Stomach (tissue), 19 donors: ENCODE measurements at places on chromosomes 13 and 19. TPM values are rescaled to one million over a fixed set of nuclear protein-coding genes. Genes with fewer than 3 reads are reported as not detected.

Gene DBP
- 7.2 TPM for total RNA-seq

- H3K4me1 ChIP-seq: peaks cover 57% of the 10 kb centered on the region
- H3K36me3 ChIP-seq: peaks cover 37% of the 10 kb centered on the region
- H3K27ac ChIP-seq: peak overlapping the region; percentile 84
- peak; percentile 81 for DNase-seq
- H3K27me3 ChIP-seq: no peaks in the 10 kb centered on the region
- peak overlapping the region; percentile 61 for H3K4me3 ChIP-seq
Observed at GRCh38 chr19:42270346-42271044, 1.4 kb downstream of the CIC start.

DNA sequence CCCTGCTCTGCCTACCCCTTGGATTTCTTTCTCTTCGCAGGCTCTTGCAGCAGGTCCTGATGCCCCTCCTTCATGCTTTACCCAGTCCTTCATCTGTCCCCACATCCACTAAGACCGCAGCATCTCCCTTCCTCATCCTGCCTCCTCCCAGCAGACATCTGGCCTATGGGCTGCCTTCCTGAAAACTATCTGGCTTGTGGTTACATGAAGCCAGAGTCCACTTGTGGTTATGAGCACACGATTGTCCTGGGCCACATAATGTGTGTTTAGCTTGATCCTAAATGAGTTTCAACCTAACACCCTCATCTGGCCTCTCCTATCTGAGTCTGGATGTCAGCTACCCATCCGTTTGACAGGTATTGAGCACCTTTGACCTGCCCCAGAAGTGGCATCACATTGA lies 5.5 kb upstream of the ZNF175 start:
- no peak overlapping the region for H3K4me3 ChIP-seq
- no peak overlapping the region for H3K27ac ChIP-seq

DNA sequence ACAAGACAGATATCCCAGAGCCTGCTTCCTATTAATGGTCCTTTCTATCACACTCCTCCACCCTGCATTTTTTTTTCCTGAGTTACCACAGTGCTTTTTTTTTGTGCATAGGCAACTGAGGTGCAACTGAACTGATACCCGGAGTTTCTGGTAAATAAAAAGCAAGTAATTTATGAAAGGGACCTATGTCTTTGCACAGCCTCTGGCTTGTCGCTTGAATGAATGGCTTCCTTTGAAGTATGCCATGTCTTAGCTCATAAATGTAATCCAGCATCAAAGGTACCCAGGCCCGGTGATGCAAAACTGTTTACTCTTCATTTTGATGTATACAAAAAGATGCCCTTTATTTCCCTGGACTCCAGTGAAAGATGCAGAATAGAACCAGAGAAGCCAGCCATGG lies 31.8 kb downstream of the GSX1 start:
- no peak for DNase-seq
- H3K36me3 ChIP-seq: no peaks in the 10 kb centered on the region
- H3K4me1 ChIP-seq: peaks cover 11% of the 10 kb centered on the region
- H3K27ac ChIP-seq: no peak overlapping the region

GRCh38 chr19:49879243-49879963 lies 1.9 kb downstream of the TBC1D17 start:
- no peak overlapping the region for H3K4me3 ChIP-seq
- no peaks in the 10 kb centered on the region for H3K27me3 ChIP-seq
- H3K27ac ChIP-seq: no peak overlapping the region
- peaks cover 34% of the 10 kb centered on the region for H3K4me1 ChIP-seq
- DNase-seq: peak; percentile 54
- peaks cover 58% of the 10 kb centered on the region for H3K36me3 ChIP-seq

GRCh38 chr19:3450796-3451411 lies 29.4 kb downstream of the SMIM24 start:
- H3K27ac ChIP-seq: peak overlapping the region; percentile 75
- no peak overlapping the region for H3K4me3 ChIP-seq
- DNase-seq: peak; percentile 34
